Left colon (tissue), 2 donors: ENCODE measurements at places on chromosomes 4 and X. TPM values are rescaled to one million over a fixed set of nuclear protein-coding genes. Genes with fewer than 3 reads are reported as not detected.
A peak's percentile ranks its signal among the peaks of the same experiment; 100 is the strongest.

- DNase-seq, result no peak
These were observed 17.9 kb downstream of the LRBA start for GRCh38 chr4:150997141-150997540.

- DNase-seq, result no peak
These were observed 79.5 kb downstream of the SPRY1 start for GRCh38 chr4:123476089-123476488.

Gene NLRP2B
- not detected for total RNA-seq

DNA sequence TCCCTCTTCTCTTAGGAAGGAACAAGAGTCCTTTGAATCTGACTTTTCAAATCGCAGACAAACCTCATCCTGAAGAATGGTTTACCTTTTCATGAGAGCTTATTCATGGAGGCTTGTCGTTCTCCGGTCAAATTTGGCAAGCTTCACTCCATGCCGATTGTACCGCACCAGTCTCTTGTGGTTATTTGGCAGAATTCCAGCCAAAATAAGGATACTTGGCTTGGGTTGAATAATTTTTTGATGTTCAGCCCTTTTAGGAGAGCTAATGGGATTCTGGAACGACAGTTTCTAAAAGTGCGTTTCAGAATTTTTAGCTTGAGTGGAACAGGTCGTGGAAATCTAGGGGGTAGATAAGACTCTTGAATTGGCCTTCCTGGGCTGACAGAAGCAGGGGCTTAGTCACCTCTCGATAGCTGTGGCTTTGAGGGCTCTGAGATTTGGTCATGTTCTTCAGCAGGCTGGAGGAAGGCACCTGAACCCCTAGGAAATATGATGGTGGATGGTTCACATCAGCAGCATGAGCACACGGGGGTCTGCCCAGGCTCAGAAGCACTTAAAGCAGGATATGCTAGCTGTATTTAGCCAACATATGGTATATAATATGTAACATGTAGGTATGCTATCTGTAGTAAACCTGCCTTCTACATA is 1.5 kb downstream of the KLHL2 start:
- DNase-seq, result no peak

- no peak for DNase-seq
These were observed 81.0 kb upstream of the IL2 start for GRCh38 chr4:122537388-122538135.

GRCh38 chr4:85474818-85475630 is at the start of gene ARHGAP24:
ARHGAP24 (plus strand) TSS chr4:85475150.
- peak; percentile 79 for DNase-seq

DNA sequence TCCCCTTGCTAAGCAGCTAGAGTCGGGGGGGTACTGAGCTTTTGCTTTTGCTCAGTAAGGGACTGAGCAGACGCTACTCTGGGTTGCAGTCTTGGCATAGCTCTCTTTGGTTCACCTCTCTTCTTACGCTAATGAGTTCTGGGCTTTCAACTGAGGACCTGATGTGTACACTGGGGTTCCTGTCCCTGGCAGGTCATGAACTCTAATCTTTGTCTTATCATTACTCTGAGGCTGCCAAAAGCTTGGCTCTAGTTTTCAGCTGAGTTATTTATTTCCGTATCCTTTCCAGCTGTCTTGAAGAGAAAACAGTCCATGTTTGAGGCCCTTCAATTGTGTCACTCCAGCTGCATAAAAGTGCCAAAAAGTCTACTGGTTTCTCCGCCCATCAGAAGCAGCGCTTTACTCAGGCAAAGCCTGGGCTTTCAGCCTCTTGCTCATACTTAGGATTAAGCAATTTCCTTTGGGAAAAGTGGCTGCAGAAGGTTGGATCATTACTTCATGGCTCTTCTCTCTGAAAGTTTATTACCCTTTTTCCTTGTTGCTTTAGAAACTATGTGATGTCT is 121.0 kb upstream of the STOX2 start:
- DNase-seq, result no peak

DNA sequence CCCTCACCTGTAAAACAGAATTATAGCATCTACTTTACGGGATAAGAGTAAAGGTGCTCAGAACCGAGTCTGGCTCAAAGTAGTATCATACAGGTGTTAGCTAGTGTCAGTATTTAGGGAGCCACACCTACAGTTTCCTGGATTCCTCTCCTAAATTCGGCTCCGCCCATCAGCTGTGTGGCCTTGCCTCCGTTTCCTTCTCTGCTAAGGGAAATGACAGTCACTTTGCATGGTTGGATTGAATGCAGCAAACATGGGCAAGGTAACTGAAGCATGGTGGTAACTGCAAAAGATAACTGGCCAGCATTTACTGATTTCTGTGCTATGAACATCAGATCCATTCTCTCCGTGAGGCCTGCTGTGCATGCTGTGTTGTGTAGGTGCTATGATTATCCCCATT is 2.8 kb downstream of the PPP1R3F start:
- no peak for DNase-seq

Gene RNF128
- 43.0 TPM for total RNA-seq

DNA sequence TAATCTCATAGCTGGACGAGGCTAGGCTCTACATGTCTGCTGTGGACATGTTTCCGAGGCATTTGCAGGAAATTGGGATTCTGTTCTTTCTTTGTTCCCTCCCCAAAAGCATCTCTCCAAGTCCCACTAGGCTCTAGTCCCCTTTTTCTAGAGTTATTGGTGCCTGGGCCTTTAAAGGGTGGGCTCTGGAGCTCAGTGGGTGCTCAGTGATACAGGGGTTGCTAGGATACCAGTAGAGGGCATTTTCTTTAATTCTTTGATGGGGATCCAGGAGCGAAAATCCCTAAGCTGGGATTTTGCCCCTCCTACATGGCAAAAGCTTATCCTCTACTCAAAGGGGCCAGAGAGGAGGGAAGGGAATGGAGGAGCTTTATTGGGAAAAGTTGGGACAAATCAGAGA is 34.2 kb downstream of the ARHGEF9 start:
- DNase-seq, result no peak

Gene IGSF1
- total RNA-seq, result 0.11 TPM

- no peak for DNase-seq
These were observed 2.4 kb upstream of the WDFY3 start for GRCh38 chr4:84968925-84969324.

DNA sequence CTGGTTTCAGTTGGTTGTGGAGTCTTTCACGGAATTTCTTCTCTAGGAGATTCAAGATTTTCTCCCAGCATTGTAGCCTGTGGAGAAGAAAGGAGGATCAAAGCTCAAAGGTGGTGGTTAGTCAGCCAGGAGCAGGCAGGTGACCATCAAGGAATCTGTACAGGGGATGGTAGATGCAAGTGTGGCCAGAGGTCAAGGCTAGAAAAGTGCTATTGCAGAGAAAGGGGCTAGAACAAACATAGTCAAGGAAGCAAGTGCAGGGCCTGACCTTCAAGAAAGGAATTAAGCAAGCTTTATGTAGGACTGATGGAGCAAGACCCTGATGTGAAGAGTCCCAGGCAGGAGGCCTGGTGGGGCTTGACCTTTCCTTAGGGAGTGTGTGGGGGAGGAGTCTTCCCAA is 16.1 kb downstream of the HADH start:
- no peak for DNase-seq

DNA sequence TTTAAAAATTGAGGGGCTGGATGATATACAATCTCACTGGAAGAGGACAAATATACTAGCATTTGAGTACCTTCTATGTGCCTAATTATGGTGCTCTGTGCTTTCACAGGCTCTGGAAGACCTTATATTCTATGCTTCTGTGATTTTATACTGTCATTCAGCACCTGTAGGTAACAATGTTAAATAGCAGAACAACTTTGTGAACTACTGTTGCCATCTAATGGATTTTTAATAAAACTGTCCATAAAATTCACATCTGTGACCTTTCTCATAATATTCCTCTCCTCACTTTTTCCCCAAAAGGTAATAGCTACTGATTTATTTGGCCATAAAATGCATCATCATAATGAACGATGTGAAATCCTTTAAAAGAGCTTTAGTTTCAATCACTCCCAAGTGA is 21.9 kb downstream of the POU3F4 start:
- DNase-seq, result no peak

DNA sequence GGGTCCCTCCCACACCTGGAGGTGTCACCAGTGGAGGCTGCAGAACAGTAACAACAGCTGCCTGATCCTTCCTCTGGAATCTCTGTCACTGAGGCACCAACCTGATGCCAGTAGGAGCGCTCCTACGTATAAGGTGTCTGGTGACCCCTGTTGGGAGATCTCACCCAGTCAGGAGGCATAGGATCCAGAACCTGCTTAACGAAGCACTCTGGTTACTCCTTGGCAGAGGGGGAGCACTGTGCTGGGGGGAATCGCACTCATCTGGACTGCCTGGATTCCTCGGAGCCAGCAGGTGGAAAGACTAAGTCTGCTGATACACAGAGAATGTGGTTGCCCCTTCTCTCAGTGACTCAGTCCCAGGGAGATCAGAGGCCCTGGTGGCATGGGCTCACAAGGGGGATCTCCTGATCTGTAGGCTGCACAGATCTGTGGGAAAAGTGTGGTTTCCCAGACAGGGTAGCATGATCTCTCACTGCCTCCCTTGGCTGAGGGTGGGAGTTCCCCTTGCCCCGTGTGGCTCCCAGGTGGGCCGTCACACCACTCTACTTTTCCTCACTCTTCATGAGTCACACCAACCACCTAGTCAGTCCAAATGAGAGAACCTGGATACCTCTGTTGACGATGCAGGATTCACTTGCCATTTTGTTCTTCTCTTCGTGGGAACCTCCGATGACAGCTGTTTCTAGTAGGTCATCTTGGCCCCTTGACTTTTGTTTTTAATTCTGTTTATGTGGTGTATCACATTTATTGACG is 305.9 kb downstream of the IDS start:
- DNase-seq, result no peak

Gene FBXL5
- total RNA-seq, result 59.2 TPM

GRCh38 chr4:13940921-13941320 is 313.4 kb upstream of the BOD1L1 start:
- DNase-seq, result no peak

Gene SLC10A6
- 0.53 TPM for total RNA-seq

Gene SSX3
- not detected for total RNA-seq

- DNase-seq, result no peak
These were observed 1047.9 kb downstream of the RPA4 start for GRCh38 chrX:97931586-97931985.

Gene PRAF2
- 5.9 TPM for total RNA-seq

DNA sequence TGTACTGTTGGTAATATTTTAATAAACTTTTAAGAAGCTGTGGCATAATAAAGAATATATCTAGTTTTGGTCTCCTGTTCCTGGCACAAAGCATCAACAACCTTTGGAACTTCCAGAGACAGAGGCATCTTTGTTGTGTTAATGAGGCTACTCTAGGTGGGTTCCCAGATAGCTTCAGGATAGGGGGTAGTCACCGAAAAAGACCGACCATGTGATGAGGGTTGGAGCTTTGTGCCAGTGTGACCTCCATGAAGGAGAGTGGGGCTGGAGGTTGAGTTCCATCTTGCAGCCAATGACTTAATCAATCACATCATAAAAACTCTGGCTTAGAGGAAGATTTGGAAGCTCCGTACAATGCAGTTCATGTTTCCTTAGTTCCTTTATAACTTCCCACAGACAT is 9.9 kb downstream of the PPAT start:
- DNase-seq, result no peak

Gene MND1
- total RNA-seq, result 1.5 TPM

Gene CTAG1B
- not detected for total RNA-seq

Gene TCEAL7
- total RNA-seq, result 1.3 TPM

Gene ADGRA3
- total RNA-seq, result 68.9 TPM

GRCh38 chrX:50100188-50100587 is 100.6 kb downstream of the AKAP4 start:
- DNase-seq, result no peak

Gene NIPAL1
- 53.6 TPM for total RNA-seq

GRCh38 chr4:40612283-40612682 is 17.4 kb downstream of the RBM47 start:
- no peak for DNase-seq

DNA sequence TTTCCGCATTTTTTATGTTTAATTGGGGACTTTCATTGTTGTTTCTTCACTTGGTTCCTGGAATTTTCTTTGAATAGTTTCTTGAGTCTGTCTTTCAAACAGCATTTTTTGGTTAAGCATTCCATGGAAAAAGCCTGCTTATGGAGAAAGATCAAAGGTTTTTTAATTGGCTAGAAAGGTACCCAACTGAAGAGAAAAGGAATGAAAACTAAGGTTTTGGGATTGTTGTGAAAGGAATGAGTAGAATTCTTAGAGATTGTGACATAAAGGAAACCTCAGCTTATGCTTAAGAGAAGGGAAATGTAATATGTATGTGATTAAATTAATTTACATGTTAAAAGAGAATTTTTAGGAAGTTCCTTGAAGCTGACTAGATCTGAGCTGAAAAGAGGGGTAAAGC is 82.8 kb downstream of the CCKAR start:
- no peak for DNase-seq

Gene EPHA5
- total RNA-seq, result 0.17 TPM

DNA sequence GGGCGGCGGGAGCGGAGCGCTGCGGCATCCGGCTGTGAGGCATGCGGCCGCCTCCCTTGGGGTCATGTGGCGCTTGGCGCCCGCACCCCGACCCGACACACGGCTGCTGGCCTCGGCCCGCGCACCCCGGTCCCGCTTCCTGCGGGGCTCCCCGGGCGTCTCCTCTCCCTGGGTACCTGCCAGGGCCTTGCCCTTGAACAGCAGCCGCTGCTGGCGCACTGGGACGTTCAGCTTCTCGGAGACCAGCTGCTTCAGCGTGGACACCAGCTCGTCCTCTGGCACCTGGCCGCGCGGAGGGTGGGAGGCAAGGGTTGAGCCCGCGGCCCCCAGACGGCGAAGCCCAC is 391 bp downstream of the UBL4A start:
- peak; percentile 44 for DNase-seq

- no peak for DNase-seq
These were observed 109.5 kb downstream of the CDKL5 start for GRCh38 chrX:18534949-18535348.

DNA sequence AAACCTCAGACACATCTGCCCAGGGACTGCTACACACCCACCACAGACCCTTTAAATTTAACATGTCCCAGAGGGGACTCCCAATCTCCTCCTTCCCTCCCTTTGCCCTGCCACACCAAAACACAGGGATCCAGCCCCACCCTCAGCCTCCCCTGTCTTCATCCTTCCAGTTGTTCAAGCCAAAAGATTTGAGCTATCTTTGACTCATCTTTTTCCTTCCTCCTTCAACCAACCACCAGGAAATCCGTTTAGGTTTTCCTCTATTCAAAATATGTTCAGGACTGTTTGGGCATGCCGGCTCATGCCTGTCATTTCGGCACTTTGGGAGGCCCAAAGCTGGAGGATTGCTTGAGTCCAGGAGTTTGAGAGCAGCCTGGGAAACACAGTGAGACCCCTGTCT is 6.9 kb upstream of the STK32B start:
- no peak for DNase-seq
